AG08395 (cell line): ENCODE measurements at places on chromosomes 6 and 20.
A peak's percentile ranks its signal among the peaks of the same experiment; 100 is the strongest.

DNA sequence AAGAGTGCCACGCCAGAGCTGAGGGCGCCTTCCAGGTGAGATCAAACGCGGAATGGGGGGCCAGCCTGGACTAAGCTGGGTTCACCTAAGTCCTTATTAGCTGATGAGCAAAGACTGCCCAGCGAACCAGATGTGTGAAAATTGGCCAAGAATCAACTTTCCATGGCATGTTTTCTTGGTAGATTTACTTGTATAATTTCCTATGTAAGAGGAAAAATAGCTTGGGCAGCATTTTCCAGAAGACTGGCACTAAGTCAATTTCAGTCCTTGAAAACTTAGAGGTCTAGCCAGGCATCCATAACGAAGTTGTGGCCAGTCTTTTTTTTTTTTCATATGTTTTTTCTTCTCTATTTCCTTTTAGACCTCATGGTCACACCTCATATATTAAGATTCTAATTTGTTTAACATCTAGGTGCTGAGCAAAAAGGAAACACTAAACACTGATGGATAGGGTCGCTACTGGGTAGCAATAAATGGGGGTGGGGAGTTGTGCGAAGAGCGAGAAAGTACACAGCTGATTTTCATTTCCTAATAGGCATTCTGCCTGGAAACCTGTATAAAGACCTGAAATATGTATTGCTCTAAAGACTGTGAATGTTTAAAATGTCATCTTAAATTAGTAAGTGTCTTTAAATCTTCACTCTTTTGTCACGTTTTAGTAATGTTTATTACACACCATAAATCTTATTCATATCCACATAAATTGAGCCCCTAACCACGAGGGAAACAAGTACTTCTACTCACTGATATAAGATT, 188.8 kb downstream of the CD83 start:
- DNase-seq: no peak

DNA sequence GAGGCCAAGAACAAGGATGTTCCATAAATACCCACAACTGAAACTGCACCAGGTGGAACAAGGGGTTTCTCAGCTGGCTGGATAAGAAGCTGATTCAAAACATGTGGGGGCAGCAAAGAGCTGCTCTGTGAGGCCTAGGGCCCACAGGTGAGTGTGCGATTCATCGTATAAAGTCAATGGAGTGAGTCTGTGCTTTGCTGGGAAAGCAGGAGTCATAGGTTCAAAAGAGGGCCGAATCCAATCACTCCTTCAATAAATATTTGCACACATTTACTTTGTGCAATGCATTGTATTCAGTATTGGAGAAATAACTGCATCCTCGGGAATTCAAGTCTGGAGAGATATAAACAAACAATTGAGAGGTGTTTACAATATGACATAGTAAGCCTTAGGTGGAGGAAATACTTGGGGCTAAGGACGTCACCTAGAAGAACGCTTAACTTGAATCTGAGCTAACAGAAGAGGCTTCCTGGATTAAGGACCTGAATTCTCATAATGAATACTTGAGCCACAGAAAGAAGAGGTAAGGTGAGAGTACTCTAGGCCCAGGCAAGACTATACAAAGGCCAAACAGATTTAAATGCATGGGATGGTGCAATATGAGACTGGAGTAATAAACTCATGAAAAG, 83.7 kb upstream of the TMEM30A start:
- DNase-seq: no peak

DNA sequence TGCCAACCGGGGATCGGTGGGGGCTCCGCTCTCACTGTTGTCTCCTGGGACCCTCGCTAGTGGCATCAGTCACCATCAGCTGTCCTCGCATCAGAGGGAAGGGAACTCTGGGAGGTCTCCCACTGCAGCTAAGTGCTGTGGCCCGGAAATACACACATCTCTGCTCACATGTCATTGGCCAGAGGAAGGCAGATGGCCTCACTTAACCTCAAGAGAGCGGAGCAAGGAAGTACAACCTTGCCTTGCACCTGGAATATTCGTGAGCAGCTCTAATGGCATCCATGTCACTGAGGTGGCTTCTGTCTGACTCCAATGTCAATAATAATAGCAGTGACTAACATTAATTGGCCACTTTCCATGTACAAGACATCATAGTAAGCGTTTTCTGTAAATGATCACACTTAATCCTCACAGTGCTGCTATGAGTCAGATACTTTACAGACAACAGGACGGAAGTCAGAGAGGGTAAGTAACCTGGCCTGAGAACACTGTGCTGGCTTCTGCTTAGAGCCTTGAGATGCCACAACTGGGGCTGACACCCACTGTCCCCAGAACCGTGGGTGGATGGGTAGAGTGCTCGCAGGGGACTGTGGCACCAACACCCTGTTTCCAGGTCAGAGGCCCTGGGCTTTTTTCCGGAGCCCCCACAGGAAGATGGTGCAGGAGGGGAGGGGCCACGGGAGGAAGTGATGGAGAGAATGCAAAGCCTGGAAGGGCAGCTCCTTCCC, 6.0 kb downstream of the LHFPL5 start:
- DNase-seq: peak; percentile 27

DNA sequence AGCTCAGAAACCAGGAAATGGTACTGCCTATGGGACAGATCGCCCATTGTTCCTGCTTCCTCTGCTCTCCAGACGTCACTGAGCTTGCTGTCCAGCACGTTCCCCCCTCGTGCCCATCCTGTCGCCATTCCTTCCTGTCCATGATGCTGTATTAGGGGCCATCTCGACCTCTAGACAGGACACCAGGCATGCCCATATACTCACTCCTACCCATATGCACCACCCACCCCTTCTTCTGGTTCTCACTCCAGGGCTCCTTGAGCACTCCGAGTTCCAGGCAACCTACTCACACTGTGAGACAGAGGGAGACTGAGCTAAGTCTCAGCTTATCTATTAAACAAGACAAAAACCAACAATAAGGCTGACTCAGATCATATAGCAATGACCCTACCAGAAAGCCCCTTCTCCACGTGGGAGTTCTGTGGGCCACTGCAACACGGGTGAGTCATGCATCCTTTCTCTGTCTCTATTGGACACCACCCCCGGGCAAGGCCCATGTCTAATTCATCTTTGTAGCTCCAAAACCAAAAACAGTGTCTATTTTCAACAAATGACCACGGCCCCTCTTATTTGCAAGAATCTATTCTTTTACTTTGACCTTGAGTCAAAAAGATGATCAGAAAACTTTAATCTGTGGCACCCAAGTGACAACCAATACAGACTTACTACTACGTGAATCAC, 65.7 kb downstream of the PSMG4 start:
- peak; percentile 76 for DNase-seq

- DNase-seq: no peak
These were observed 110.6 kb downstream of the SULF2 start for GRCh38 chr20:47674686-47675085.

GRCh38 chr20:47648943-47649342, 136.3 kb downstream of the SULF2 start:
- DNase-seq: no peak

DNA sequence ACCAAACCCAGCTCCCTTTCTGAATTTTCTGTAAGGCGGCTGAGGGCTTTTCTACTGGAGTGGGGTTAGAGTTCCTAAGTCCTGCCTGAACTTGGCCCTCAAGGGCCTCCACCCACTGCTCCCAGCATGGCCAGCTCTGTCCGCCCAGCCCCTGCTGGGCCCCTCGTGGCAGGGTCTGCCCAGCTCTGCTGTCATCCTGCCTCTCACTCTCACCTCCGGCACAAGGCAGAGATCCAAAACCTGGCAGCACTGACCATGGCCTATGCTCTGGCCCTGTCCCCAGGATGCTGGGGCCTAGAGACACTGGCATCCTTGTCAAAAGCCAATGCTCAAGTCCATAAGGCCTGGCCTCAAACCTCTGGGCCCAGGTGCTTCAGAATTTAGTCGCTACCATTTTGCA, 61.1 kb downstream of the TAF4 start:
- no peak for DNase-seq

- peak; percentile 62 for DNase-seq
These were observed 52.8 kb downstream of the FOXC1 start for GRCh38 chr6:1662534-1662933.

DNA sequence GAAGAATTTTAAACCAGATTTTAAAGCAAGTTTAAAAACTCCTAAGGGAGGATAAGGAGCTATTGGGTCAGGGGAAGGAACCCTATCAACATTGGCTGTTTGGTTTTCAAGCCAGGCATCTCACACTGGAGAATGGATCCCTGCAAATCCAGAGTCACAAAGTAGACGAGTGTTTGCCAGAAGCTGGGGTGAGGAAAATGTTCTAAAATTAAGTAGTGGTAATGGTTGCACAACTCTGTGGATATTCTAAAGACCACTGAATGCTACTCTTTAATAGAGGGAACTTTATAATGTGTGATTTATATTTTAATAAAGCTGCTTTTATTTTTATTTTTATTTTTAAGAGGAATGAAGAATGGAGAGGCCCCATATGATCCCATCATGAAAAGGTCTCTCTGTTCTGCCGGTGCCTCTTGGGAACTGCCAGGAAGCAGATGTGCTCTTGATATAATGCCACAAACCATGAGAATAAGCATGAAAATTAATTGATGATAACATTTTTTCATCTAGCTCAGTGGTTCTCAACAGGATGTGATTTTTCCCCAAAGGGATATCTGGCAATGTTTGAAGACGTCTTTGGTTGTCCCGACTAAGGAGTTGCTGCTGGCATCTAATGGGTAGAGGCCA, 379.0 kb upstream of the CNR1 start:
- DNase-seq: no peak

- peak; percentile 73 for DNase-seq
These were observed 97.0 kb upstream of the AGPAT4 start for GRCh38 chr6:161370880-161371279.

- no peak for DNase-seq
These were observed 19.2 kb upstream of the HFE start for GRCh38 chr6:26068036-26068435.

DNA sequence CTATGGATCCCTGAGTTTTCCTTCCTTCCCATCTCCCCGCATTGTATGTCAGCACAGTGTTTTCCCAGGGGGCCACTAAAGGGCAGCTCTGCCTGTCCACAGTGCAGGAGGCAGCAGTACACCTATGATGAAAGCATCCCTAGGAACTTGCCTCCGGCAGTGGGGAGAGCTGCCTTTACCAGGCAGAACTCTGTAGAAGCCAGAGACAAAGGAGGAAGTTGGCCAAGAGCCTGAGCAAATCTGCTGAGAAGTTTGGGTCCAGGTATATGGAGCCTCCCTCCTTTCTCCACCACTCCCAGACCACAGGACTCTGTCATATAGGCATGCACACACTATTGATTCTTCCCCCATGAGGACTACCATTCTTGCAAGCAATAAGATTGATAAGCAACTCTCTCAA, 282.7 kb downstream of the TBC1D7 start:
- no peak for DNase-seq

DNA sequence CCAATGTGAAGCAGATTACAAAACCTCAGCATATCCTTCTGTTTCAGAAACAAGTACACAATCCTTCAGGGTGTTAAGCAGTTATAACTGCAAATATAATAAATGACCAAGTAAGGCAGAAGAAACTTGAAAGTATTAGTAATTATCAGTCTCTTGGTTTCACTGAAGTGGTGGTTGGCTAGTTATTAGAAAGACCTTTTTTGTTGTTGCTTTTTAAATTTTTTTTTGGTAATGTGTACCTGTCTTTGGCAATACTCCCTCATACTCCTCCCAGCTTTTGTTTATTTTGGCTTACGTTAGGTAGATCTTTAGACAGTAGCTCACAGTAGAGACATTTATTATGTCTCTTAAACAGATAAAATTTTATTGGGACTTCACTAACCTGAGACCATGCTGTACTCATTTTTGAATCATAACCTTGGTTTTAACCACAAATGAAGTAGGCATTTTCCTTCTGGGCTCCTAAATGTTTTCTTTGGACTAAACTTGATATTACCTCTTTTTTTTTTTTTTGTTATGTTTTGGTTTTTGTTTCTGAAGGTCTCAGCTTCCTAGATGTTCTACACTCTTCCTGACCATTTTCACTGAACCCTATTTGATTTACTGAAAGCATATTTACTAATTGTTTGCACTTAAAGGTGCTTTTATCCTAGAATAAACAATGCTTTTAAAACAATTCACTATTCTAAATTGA, 6.4 kb downstream of the CD2AP start:
- DNase-seq: peak; percentile 14

DNA sequence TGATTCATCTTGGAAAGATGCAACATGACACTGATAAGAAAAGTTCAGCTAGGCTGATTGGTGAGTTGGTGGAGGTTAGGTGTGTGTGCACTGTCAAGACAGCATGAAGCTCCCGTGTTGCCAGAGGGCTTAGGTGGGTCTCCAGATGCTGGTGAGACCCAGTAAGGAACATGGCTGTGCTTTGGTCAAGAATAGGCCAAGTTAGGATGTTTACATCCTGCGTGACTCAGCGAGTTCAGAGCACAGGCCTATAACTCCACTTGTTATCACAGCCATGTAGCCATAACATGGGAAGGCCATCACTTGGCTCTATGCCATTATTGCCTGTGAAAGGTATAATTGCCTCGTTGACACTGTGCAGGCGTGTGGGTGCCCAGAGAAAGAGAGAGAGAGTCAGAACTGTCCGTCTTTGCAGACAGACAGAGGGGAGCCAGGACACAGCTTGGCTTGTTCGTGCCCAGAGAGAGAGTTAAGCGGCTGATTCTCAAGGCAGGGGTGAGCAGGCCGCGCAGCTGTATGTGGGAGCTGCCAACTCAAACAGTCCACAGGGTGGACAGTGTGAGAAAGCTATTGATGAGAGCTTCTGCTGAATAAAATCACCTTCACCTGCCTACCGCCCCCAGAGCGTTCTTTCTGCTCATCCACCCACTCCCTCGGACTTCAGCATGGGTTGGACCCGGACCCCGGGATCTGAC, 43.5 kb downstream of the OR2B6 start:
- no peak for DNase-seq

GRCh38 chr6:9250852-9251251, 815.5 kb upstream of the SLC35B3 start:
- no peak for DNase-seq

GRCh38 chr6:4563156-4563555, 213.0 kb upstream of the CDYL start:
- no peak for DNase-seq

DNA sequence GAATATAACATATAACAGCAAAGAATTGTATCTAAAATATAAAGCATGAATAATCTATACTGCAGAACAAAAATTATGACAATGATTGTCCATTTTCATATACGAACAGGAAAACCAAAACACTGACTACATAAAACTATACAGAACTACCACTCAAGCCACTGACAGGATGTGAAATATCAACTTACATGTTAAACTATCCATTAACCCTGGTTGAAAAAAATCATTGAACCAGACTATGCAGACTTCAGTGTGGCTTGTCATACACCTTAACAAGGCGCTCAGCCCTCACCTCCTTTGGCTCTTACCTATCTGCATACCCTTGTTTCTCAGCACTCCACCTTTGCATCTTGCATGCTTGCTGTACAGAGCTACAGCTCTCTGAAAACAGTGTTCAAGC, 34.9 kb downstream of the ASCC3 start:
- DNase-seq: no peak

- no peak for DNase-seq
These were observed 3.6 kb downstream of the OR10C1 start for GRCh38 chr6:29442719-29443118.

GRCh38 chr6:99458319-99458718, 33.2 kb upstream of the PNISR start:
- peak; percentile 8 for DNase-seq
